ENCODE measurements at places on chromosomes 3 and 15. TPM values are rescaled to one million over a fixed set of nuclear protein-coding genes. Genes with fewer than 3 reads are reported as not detected.

GRCh38 chr3:116034794-116035193 lies 410.5 kb downstream of the LSAMP start:
- DNase-seq, result no peak

DNA sequence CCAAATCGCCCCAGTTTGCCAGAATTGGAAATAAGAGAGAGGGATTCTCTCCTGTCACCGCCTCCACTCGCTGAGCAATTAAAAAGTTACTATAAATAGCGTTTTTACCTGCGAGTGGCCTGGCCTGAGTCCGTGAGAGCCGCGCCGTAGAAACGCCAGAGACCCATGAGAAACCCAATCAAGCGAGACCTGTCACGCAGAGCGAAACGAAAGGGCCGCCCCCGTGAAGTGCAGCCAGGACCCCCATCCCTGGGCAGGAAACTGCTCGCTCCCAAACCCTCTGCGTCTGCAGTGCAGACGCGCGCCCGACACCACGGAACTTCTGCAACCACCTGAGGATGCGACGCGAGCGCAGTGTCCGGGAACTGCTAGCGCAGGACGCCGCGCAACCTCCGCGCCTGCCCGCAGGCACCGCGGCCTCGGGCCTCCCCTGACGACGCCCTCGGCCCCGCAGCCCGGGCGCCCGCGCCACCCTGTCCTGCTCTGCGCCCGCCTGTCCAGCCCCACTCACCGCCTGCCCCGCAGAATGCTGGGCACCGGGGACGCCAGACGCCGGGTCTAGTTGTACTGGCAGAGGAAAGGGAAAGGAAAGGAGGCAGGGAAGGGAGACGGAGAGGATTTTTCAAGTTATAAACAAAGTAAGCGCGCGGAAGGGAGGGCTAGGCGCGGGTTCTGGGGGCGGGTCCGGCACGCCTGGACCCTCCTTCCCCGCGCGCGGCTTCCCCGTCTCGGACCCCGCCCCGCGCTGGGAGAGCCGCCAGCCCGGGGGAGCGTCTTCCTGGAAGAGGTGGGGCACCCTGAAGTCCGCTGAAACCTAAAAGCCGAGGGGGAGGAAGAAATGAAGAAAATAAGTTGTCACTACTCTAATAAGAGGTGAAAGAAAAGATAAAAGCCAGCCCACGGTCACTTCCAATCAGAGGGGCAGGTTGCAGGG lies at the start of gene PLSCR4:
Gene PLSCR4 (minus strand): TSS at position 657 of the 934 bp plus-strand sequence. CDS start 29,034 bp downstream, outside the sequence.
- DNase-seq, result peak; percentile 62

- DNase-seq, result peak; percentile 86
Observed at GRCh38 chr3:197490098-197491058, 65.4 kb downstream of the BDH1 start.

DNA sequence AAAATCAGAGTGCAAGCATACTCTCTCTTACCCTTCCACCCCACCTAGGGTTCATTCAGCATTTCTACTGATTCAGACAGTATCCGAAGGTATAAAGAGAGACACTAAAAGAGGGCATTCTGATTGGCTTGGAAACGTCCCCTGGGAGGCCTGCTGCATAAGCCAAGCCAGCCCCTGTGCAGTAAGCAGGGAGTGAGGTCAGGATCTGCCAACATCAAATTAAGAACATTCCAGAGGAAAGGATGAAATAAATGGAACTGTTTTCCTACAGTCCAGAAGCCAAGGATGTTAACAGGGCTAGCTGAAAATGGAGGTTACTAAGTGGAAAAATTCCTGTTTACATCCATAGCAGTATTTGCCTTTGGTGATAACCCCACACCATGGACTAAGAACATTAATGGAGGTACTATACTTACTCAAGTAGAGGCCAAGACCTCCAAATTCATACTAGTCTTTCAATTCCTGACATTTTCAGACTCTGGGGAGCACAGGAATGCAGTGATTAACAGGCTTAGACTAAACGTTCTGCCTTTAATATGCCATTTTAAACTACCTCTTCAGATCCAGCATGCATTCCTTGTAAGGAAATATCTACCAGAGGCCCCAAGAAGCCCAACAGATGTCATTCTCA lies 34.5 kb downstream of the NPTN start:
- peak; percentile 55 for DNase-seq

- peak; percentile 52 for DNase-seq
Observed at GRCh38 chr15:87212041-87212440, 1044.5 kb downstream of the NTRK3 start.

DNA sequence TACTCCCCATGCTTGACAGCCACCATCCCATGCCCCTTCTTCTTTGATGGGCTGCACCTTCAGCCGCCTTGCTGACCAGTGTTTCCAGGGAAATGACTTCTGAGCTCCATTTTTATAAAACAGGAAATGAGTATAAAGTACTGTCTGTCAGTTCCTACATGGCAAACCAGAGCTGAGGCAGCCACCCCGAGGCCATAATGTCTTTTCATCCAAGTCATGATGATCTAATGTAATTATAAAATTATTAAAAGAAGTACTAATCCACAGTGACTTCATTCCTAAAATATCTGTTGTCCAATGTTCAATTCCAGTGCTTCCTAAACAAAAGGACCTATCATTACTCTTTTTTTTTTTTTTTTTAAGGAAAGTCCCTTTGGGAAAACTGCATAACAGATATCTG lies 75.2 kb upstream of the HERC1 start:
- DNase-seq, result peak; percentile 23

DNA sequence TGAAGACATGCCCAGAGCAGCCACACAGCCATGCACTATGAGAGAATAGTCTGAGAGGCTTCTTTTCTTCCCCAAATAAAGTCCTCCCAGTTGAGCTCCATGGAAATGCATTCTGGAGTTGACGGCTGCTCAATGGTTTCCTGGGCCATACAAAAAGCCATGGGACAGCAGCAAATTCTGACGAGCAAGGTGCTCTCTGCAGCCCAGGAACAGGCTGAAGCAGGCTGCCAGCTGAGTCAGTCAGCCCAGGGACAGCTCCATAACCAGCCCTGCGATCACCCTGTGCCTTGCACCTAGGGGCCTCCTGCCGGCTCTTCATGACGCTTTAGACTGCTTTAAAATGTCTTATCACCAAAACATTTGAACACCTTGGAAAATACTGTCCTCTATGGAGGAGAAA lies 256.3 kb upstream of the CHRNA7 start:
- no peak for DNase-seq

DNA sequence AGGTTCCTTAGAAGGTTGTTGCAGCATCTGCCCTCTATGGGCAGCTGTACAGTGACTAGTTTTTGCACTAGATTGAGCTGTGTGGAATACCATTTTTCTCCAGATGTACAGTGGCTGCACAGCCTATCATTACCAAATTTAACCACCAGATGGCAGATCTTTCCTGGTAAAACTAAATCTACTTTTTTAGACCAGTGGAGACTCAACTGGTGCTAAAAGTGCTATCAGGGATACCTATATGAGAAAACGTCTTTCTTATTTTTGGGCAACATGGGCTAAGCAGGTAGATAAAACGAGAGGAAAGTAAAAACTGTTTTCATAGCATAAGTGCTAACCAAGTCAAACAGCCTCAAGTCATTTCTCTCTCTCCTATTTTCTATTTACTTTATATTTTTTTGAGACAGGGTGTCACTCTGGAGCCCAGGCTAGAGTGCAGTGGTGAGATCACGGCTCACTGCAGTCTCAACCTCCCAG lies 21.2 kb downstream of the IGSF10 start:
- DNase-seq, result peak; percentile 40

DNA sequence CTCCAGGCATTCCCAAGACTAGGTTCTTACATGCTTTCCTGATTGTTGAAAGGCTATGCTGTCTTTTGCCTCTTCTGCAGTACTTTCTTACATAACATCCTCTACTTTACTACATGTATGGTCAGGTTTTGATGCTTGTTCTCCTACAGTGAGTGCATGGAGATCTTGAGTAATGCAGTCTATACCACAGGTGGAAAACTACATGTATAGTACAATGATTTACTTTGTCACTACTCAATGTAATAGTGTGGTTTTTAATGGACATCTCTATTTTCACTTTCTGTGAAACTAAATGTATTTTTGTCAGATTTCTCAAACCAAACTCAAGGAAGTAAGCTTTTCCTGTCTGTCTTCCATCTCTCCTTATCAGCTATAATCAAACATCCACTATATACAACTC lies 657.0 kb downstream of the TUSC7 start:
- no peak for DNase-seq

- DNase-seq, result no peak
Observed at GRCh38 chr15:56640127-56640526, 93.2 kb downstream of the ZNF280D start.

- no peak for DNase-seq
Observed at GRCh38 chr3:50124052-50124799, 30.9 kb upstream of the SEMA3F start.

- no peak for DNase-seq
Observed at GRCh38 chr3:72673011-72673771, 175.1 kb downstream of the SHQ1 start.

GRCh38 chr15:45481135-45481534 lies 41.4 kb downstream of the SLC30A4 start:
- no peak for DNase-seq

Gene TRH
- total RNA-seq, result not detected

Gene COL8A1
- total RNA-seq, result 118 TPM

Gene MAGI1
- 31.8 TPM for total RNA-seq

Gene IGSF10
- total RNA-seq, result 0.84 TPM

Gene CTXND1
- not detected for total RNA-seq
